Substantia nigra (tissue), 51 donors: ENCODE measurements at places on chromosomes 12 and 14.

DNA sequence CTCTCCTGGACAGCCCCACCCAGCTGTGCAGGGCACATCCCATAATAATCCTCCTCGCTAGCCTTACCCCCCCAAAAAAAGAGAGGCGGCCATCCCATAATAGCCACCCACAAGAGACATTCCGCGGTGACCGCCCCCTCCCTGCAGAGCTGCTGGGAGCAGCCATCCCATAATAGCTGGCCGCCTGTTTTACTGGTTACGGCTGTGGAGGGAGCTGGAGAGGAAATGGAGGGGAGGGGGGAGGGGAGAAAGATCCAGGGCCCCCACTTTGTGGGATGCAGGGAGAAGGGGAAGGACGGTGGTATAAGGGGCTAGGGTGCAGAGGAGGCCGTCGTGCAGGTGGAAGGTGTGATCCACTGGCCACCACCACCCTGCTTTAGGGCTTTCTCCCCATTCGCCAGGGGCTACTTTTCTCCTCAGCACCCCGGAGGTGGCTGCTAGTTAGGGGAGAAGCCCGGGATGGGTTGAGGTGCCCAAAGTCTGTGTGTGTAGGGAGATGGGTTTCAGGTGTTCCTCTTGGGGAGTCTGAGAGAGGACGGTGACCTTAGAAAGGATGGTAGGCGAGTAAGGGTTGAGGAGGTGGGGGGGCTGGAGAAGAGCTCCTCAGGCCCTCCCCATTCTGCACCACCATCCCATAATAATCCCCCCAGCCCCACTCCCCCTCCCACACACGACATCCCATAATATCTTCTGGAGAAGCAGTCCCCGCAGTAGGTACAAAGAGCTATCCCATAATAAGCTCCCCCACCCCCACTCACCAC is 6.0 kb upstream of the CHD4 start:
- DNase-seq: no peak

DNA sequence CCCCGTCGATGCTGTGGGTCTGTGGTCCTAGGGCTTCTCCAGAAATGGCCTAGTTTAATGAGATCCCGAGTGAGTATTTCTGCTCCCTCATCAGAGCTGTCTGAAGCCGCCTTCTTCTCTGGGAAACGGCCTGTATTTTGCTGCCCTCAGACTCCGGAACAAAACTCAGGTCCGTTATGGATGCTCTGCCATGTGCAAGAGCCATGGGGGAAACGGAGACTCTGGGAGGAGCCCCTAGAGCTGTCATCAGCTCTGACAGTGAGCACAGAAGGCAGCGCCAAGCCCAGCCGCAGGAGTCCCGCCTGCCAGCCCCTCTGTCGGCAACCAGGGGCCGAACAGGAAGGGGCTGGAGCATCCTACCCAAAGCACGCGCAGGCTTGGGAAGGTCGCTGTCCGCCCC is 192.4 kb upstream of the PRMT8 start:
- DNase-seq: no peak

GRCh38 chr14:67373347-67373746 is 13.2 kb downstream of the EIF2S1 start:
- no peak for DNase-seq

GRCh38 chr12:111822886-111823285 is 19.1 kb upstream of the MAPKAPK5 start:
- no peak for DNase-seq

GRCh38 chr12:84661786-84662185 is 250.8 kb downstream of the SLC6A15 start:
- DNase-seq: no peak

DNA sequence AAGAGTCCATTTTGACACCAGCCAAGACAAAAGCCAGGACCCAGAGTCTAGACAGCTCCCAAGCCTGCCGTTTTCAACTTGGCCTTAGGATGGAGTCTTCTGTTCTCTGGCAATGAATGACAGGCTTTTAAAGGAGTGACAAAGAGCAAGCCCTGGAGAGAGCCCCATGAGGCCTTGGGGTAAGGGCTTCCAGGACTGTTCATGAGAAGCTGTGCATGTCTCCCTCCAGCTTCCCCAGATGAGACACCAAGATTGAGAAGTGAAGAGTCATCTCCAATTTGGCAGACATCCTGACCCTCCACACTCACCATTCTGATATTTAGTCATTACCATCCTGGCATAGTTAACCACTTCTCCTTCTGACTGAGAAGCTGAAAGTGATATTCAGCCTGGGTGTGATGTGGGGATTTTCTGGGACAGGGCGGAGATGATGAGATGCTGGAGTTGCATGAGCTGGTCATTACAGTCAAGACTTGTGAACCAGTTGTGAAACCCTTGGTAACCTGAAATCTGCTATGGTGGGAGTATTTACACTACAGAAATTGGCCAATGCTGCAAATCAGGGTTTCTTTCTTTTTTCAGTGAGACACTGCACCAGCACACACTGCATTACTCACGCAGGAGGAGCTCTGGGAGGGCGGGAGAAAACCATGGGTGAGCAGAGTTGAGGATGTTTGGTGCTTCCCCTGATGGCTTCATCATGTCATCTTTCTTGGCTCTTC is 77.8 kb downstream of the VCPKMT start:
- DNase-seq: no peak

DNA sequence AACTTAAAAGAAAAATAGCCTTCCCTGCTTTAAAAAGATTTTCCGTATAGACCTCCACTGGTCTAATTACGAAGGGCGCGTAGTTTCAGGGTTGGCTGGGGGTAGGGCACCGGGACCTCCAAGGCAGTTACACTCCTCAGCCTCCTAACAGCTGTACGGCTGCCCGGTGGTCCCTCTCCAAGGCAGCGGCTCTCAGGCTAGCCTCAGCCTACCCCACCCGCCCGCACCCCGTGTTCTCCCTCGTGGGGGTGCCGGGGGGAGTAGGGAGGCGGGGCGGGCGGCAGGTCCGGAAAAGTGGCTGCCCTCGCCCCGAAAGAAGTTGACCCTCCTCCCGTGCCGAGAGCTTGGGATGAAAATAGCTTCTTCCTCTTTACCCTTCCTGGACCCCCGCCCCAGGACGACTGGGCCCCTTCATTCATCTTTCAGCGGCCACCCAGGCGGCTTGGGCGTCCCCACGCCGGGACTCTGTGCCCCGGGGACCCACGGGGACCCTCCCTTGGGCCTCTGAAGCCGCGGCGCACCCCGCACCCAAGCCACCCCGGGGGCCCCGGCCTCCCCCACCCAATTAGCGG is 991 bp upstream of the RCOR1 start:
- DNase-seq: peak; percentile 57

DNA sequence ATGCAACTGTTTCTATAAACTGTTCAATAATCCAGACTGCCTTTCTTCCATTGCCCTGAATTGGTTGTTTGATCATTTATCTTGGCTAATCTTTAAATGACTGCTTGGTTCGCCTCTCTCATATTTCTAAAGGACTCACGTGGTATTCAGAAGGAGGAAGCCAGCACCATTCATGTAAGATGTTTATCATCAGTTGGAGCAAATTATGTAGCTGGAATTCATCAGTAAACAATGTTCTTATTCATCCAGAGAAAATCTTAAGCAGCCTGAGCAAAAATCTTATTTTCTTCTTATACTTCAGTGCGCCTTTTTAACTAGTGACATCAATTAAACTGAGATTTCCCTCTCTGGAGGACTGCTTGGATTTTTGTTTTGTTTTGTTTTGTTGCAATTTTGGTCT is 538.7 kb upstream of the TMEM132C start:
- DNase-seq: no peak

DNA sequence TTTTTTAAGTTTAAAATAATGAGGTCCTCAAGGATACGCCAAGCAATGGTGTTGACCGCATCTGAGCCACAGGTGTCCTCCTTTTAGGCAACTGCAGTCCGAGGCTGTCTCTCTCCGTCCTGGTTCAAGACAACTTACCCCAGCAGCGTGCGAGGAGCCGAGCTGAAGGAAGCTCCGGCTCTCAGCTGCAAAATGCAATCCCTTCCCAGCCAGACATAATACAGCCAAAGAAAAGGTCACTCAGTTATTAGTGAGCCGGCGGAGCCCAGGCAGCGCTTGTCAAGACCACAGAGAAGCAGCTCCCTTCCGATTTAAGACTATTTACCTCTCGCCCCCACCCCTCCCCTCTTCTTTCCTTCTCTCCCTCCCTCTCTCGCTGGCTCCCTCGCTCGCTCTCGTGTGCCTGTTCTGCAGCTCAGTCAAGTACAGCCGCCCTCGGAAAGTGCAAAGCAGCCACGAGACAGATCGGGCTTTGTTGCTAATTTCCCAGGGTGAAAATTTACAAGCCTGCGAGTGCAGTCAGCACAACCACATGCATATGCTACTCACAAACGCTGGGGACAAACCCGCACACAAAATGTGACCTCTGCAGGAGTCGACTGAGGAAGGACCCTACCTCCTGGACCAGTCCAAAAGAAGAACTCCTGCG is 363 bp upstream of the LMO3 start:
- DNase-seq: no peak

DNA sequence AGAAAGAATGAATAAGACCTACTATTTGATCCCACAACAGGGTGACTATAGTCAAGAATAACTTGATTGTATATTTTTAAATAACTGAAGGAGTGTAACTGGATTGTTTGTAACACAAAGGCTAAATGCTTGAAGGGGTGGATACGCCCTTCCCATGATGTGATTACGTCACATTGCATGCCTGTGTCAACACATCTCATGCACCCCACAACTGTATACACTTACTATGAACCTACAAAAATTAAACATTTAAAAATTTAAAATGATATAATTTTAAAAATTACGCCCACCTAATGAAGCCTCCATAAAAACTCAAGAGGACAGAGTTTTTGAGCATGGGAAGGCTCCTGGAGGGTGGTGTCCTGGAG is 94.5 kb downstream of the SCARB1 start:
- no peak for DNase-seq

DNA sequence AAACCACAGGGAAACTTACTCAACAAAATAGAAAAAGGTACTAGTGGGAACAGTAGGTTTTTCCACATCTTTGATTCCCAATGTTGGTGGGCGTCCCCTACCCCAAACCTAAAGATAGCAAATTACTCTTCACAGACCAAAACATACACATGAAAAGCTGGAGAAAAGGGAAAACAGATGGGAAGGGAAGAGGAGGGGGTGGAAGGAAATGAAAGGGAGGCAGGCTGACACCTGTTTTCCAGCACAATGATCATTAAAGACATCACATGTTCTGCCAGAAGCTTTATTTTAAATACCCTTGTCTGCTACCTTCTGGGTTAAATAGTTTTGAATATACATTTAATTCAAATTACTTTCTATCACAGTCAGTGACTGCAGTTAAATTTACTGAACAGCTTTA is 1617.9 kb upstream of the SEL1L start:
- no peak for DNase-seq

DNA sequence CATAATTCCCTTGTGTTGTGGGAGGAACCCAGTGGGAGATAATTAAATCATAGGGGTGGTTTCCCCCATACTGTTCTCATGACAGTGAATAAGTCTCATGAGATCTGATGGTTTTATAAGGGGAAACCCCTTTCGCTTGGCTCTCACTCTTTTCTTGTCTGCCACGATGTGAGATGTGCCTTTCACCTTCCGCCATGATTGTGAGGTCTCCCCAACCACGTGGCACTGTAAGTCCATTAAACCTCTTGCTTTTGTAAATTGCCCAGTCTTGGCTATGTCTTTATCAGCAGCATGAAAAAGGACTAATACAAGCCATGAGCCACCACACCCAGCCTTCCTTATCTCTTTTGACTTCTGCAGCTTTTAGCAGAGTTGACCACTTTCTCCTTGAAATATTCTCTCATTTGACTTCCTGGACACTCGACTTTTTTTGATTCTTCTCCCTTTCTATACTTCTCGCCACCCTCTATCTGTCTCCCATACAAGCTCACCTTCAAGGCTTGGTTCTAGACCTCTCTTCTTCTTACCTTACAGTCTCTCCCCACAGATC is 2.3 kb downstream of the MTERF2 start:
- DNase-seq: no peak

DNA sequence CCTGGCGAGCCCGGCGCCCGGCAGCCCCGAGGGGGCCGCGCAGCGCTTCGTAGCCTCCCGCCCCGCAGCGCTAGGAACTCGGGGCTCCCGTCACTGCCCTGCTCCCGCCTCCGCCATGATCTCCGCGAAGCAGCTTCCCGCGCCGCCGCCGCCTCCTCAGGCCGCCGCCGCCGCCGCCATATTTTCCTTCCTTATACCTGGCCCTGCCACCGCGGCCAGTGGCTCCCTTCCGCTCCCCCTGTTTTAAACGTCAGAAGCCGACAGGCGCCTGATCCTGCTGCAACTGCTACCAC is 286 bp downstream of the PPP4R3A start:
- no peak for DNase-seq

GRCh38 chr12:25615119-25615518 is 62.0 kb upstream of the LMNTD1 start:
- DNase-seq: no peak

- DNase-seq: no peak
Observed at GRCh38 chr14:25007832-25008231, 42.1 kb downstream of the STXBP6 start.

- DNase-seq: no peak
Observed at GRCh38 chr14:90139199-90139598, 77.4 kb downstream of the KCNK13 start.

- DNase-seq: no peak
Observed at GRCh38 chr12:122050706-122051105, 27.9 kb upstream of the MLXIP start.

DNA sequence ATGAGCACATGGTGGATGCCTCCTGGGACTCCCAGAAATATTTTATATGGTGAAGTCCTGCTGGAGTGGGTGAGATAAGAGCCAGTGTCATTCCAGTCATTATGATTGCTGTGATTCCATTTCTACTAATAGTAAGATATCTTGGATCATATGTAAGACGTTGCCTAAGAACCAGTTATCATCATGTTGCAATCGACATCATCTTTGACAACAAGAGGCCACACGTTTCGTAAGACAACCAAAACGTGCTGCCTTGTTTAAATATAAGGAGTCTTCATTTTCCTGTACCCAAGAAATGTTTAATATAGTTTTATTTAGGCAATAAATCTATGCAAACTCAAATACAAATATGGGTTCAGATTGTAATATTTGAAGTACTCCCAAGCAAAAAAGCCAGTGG is 58.4 kb downstream of the SPTSSA start:
- DNase-seq: no peak
